ENCODE measurements at places on chromosomes 12 and 14.

- DNase-seq, result no peak
These were observed 9.3 kb upstream of the TMEM121 start for GRCh38 chr14:105517096-105517495.

- DNase-seq, result no peak
These were observed 179.8 kb upstream of the DYRK2 start for GRCh38 chr12:67468549-67469245.

- no peak for DNase-seq
These were observed 1.0 kb downstream of the SOS2 start for GRCh38 chr14:50230401-50230700.

DNA sequence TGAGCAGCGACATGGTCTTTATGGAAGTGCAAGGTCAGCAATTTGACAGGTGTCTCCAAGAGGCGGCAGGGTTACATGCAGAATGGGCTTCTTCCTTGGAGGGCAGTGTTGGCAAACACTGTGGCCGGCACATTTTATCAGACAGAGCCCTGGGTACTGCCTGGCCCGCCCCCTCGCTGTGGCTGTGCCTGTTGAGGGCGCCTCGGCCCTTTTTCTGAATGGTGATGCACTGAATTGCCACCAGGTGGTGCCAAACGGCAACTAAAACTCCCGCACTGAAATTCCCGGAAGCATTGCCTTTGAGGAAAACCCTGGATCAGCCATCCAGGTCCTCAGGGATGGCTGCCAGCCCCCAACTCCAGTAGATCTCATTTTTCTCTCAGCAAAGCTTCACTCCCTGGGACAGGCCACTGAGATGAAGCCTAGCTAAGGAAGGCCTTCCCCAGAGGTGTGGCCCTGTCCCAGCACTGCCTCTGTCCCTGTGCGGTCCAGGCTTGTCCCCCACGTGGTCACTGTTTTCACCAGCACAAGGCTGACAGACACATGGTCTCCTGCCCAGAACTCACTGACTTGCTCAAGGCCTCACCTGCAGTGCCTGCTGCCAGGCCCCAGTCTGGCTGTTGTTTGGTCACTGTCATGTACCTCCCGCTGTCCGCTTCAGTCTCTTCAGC lies 73.6 kb downstream of the TESC start:
- DNase-seq, result no peak

GRCh38 chr14:35827678-35828472 lies 1.7 kb downstream of the BRMS1L start:
- DNase-seq, result no peak

GRCh38 chr12:116210762-116211161 lies 66.7 kb downstream of the MED13L start:
- no peak for DNase-seq

DNA sequence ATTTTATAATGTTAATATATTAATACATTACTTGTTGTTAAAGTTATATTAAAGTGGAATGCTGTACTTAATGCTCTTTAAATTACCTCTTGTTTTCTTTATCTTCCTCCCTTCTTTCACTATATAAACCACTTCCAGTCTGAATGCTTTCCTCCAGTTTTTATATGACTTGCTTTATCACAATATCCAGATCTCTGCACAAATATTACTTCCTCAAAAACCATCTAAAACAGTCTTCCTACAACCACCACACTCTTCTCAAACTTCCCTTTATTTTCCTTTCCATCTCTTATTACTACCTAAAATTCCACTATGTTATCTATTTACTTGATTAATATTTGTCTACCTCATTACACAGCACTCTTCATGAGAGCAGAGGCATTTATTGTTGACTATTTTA lies 956.6 kb downstream of the LRFN5 start:
- no peak for DNase-seq

DNA sequence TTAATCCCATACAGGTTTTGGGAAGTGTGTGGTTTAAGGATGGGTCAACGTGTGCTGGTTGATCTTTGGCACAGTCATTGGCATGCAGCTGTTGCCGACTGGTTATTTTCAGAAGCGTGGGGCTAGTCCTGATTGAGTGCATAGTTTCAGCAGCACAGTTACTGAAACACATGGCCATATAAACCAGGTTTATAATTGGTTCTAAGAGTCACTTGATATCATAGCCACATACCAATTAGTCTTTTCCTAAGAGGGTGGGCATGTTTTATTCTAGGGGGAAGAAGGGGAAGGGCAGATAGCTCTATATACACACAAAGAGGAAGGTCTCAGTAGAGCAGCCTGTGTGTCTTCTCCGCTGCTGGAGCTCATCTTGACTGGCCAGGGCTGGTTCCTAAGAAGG lies 11.0 kb upstream of the RPS6KL1 start:
- DNase-seq, result no peak

- DNase-seq, result no peak
These were observed 107.3 kb downstream of the FOXN3 start for GRCh38 chr14:89309670-89310177.

- DNase-seq, result no peak
These were observed 36.8 kb downstream of the SLC5A8 start for GRCh38 chr12:101173197-101173749.

- DNase-seq, result no peak
These were observed 104.2 kb upstream of the RTL1 start for GRCh38 chr14:101007765-101008164.

DNA sequence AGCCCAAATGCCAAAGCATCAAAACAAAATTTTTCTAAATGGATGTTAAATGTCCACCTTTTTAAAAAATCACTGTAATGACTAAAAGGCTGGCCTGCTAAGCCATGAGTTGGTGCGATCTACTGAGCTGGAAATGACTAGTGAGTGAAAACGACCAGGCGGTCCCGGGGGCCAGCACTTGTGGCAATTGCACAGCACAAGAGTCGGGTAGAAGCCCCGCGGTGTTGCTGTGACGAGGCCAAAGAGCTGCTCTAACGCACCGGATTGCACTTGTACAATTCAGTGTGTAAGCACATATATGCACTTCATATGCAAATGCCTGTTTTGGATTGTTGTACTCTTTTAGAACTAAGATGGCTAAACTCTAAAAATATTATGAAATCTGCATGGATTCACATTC lies 64.1 kb upstream of the DYNC1H1 start:
- no peak for DNase-seq

DNA sequence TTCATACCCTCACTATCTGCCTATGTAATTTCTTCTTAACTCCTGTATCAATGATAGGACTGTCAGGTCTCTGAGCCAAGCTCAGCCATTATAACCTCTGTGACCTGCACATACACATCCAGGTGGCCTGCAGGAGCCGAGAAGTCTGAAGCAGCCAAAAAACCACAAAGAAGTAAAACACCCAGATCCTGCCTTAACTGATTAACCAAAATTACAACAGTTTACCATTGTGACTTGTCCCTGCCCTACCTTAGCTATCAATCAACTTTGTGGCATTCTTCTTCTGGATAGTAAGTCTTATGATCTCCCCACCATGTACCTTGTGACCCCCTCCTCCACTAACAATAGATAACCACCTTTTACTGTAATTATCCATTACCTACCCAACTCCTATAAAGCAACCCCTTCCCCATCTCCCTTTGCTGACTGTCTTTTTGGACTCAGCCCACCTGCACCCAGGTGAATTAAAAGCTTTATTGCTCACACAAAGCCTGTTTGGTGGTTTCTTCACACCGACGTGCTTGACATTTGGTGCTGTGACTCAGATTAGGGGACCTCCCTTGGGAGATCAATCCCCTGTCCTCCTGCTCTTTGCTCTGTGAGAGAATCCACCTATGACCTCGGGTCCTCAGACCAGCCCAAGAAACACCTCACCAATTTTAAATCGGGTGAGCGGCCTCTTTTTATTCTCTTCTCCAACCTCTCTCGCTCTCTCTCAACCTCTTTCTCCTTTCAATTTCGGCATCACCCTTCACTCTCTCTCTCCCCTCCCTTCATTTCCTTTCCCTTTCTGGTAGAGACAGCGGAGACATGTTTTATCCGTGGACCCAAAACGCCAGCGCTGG lies 11.5 kb upstream of the LGMN start:
- no peak for DNase-seq

- DNase-seq, result no peak
These were observed 152.8 kb upstream of the MAX start for GRCh38 chr14:65255029-65255545.

DNA sequence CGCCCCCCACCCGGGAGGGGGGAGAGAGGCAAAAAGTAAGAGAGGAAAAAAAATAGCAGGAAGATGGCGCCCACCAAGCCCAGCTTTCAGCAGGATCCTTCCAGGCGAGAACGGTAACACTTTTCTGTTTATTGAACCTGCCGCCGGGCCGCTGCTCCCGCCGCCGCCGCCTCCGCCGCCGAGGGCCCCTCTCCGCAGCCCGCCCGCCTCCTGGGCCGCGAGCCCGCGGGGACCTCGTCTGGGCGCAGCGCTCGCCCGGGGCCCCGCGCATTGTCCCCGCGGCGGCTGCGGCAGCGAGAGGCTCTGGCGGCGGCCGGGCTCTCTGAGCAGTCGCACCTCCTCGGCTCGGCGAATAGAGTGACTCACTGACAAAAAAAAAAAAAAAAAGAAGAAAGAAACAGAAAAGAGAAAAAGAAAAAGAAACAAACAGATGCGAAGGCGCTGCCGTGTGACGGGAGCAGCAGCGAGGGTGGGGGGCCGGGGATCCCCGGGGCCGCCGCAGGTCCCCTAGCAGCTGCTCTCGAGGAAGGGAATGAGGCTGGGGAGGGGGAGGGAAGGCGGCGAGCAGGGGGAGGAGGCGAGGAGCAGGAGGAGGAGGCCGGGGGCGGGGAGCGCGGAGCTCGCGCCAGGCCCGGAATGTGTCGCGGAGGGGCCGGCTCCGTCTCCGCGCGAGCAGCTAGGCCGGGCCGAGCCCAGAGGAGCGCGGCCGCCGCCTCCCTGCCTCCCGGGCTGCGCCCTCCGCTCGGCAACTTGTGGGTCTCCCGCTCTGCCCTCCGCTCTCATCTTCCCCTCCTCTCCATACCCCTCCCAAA lies 781 bp downstream of the NPAS3 start:
- no peak for DNase-seq

DNA sequence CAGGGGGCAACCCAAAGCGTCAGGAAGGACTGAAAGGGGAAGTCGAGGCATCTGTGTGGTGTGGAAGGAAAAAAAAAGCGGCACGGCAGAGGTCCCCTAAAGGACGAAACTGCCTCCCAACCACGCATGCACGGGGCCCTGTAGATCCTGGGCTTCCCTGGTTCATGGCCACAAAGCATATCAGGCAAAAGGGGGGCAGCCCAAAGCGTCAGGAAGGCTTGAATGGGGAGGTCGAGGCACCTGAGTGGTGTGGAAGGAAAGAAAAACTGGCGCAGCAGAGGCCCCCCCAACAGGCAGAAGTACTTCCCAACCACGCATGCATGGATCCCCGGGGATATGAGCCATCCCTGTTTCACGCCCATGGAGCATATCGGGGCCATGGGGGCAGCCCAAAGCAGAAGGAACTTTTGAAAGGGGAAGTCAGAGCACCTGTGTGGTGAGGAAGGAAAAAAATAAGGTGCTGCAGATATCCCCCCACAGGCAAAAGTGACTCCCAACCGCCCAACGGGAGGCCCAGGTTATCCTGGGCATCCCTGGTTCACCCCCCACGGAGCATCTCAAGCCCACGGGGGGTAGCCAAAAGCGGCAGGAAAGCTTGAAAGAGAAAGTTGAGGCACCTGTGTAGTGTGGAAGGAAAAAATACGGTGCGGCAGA lies 581.2 kb downstream of the ALG10 start:
- DNase-seq, result no peak

- no peak for DNase-seq
These were observed 40.1 kb downstream of the SMIM41 start for GRCh38 chr12:52119398-52120254.

- no peak for DNase-seq
These were observed 48.2 kb upstream of the PLXNC1 start for GRCh38 chr12:94100211-94100627.

- DNase-seq, result no peak
These were observed 68.1 kb downstream of the TPH2 start for GRCh38 chr12:72006766-72007165.

- DNase-seq, result no peak
These were observed 119.2 kb upstream of the EVL start for GRCh38 chr14:99945732-99946651.

DNA sequence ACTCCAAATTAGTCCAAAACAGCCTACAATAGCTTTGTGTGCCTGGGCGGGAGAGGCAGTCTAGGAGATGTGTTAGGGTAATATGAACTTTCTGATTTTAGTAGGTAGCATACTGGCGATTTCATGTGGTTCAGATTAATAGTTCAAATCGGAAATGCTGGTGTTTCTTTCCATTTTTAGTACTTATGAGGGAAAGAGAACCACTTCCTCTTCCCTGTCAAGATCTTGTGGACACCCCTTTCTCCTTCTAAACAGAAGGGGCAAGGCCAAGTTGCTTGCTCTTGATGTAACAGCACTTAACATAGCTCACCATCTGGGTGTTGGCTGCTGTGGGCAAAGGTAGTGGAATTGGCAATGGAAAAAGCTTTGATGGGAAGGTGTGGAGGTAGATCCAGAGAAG lies 32.2 kb upstream of the IGF1 start:
- no peak for DNase-seq

DNA sequence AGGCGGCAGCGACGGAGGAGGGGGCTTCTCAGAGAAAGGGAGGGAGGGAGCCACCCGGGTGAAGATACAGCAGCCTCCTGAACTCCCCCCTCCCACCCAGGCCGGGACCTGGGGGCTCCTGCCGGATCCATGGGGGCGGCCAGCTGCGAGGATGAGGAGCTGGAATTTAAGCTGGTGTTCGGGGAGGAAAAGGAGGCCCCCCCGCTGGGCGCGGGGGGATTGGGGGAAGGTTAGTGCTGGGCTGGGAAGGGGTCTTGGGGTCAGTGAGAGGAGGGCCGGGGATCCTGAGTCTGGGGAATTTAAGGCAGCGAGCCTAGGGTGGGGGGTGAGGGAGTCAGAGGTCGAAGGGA lies 203 bp downstream of the NFATC4 start:
- DNase-seq, result no peak

DNA sequence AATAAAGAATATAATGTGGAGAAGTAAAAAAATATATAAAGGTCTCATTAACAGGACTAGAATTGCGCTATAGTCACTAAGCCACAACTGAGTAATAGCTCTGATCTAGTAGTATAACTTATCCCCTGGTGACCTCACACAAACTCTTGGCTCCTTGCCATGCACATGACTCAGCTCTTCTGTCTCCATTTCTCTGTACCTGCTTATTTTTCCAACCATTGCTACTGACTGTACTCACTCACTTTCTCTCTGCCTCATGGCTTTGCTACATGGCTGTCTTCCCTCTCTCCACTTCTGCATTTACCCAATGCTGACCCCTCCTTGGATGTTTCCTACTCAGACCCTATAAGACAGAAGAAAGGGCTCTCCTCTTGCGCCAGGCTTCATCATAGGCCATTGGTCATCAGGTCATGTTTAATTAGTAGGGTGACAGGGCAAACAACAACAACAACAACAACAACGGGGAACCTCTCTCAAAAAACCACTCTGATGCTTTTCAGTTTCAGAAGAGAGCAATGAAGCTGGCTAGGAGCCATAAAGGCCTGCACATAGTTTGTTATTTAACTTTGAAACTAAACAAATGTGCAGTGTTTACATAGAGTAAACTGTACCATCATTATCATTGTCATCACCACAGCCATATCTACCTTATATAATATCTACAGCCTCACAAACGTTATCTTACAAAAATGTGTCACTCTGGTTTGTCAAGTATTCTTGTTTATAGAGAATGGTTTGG lies 25.6 kb upstream of the KRAS start:
- peak; percentile 45 for DNase-seq

Data from activated CD4-positive, CD25-positive, alpha-beta regulatory T cell (primary cell).